Hematopoietic multipotent progenitor cell treated with erythropoietin and hydrocortisone succinate and interleukin-3 and kit ligand, for 6 days (in vitro differentiated cells): ENCODE measurements at places on chromosomes 1 and 21.

GRCh38 chr1:207910591-207911354 lies at the start of gene CD34:
Gene CD34, minus strand, starts transcription at chr1:207911125. Its CDS starts 45 bp downstream, at chr1:207911080.
- DNase-seq, result peak; percentile 51

DNA sequence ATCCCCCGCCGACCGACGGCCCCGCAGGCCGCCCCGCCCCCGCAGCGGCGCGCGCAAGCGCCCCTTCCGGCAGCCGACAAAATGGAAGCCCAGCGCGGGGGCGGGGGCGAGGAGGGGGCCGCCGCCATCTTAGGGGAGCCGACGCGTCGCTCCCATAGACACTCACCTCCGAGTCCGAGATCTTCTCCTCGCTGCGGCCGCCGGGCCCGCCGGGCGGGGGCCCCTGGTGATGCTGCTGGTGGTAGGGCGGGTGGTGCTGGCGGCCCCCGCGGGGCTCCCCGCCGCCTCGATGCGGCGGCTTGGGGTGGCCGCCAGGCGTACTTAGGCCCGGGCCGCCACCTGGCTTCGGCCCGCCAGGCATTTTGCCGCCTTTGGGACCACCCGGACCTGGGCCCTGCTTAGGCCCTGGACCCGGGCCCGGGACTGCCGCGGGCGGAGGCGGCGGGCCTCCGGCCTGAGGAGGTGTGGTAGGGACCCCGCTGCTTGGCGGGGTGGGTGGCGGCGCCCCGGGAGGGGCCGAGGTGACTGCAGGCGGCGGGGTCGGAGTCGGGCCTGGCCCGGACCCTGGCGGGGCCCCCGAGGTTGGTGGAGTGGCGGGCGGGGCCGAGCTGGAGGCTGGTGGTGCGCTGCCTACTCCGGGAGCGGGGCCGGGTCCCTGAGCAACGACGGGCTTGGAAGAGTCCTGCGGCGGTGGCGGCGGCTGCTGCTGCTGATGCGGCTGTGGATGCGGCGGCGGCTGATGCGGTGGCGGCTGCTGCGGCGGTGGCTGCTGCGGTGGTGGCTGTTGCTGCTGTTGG lies 691 bp downstream of the SFPQ start:
- DNase-seq, result peak; percentile 90

DNA sequence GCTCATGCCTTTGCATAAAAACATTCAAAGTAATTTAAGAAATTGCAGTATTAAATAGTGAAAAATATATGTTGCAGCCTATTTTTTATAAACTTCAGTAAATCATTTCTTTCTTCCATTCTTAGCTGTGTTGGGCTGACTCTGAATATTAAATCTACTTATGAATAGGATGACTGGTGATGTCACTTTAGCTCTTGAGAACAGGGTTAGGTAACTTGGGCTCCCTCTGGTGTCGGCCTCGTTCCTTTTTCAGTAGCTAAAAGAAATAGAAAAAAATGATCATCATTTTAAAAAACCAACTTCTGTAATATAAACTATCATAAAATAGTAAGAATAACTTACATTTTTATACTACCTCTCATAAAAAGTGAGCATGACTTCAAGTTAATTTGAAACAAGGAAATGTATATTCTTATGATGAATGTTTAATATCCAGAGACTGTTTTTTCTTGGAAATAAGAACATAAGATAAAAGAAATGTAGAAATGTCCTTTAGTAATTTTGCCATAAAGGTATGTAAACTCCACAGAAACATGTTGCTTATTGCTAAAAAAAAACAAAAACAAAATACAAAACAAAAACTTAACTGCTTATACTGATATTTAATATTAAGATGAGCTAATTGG lies 26.8 kb upstream of the NCAM2 start:
- DNase-seq, result peak; percentile 68

- no peak for DNase-seq
Observed at GRCh38 chr1:176745945-176746344, 283.0 kb downstream of the PAPPA2 start.

DNA sequence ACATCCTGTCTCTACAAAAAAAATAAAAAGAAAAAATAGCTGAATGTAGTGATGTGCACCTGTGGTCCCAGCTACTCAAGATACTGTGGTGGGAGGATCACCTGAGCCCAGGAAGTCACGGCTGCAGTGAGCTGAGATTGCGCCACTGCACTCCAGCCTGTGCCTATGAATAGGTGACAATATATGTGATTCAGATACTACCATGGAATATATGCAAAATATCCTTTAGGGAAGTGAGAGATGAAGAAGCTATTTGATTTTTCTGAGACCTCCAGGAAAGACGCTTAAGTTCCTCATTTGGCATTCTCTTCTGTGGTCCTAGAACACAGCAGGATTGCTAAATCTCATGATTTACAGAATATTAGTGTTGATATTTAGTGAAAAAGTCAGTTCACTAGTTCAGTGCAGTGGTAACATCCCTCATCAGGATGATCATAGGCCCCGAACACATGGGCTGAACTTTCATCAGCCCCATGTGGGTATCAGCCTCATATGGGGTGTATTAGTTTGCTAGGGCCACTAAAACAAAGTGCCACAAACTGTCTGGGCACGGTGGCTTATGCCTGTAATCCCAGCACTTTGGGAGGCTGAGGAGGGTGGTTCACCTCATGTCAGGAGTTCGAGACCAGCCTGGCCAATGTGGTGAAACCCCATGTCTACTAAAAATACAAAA lies 6.0 kb upstream of the VASH2 start:
- DNase-seq, result no peak

- no peak for DNase-seq
Observed at GRCh38 chr1:183101841-183102276, 78.6 kb downstream of the LAMC1 start.

DNA sequence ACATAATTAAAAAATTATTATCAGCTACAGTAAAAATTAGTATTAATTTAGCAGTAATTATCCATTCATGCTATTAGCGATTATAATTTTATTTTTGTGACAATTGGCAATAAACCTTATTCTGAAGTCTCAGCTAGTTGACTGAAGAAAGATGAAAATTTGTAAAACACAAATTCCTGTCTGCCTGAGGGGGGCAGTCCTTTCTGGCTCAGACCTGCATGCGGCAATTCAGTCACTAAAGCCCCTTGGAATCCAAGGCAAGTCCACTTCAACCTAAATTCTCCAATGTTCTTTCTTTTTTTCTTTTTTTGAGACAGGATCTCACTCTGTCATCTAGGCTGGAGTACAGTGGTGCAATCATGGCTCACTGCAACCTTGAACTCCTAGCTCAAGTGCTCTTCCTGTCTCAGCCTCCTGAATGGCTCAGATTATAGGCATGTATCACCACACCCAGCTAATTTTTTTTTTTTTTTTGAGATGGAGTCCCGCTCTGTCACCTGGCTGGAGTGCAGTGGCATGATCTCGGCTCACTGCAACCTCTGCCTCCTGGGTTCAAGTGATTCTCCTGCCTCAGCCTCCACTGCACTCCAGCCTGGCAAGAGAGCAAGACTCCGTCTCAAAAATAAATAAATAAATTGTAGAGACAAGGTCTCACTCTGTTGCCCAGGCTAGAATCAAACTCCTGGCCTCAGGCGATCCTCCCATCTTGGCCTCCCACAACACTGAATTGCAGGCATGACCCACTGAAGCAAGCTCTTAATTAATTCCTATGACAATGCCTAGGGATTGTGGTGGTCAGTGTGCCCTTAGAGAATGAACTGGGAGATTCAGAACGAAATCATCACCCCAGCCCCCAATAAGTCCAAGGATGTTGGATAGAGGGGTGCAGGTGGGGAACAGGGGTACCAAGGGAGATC lies 24.2 kb upstream of the ITPKB start:
- DNase-seq, result no peak

DNA sequence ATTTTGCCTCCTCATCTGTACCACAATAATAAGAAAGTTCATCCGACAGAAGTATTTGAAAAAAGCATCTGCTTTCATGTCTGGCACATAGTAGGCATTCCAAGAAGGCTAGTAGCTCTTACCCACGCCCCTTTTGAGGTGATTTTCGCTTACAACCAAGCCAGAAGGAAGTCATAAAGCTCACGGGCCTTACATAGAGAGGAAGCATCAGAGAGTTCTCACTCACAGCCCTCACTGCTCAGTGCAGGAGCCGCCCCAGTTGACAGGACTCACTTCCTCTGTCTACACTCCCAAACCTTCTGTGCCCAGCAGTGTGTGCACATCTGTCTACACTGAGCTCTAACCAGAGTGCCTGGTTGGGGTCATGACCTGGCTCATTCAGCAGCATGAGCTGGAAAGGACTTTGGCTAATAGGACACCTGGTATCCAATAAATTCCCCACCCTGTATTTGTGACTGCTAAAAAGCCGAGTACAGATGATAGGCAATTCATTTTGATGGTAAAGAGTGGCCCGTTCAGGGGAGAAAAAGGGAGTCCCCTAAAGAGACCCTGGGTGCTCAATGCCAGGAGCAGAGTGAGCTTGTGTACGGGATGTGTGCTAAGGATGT lies 36.8 kb upstream of the DUSP10 start:
- no peak for DNase-seq

GRCh38 chr1:230086151-230086550 lies 19.1 kb downstream of the GALNT2 start:
- DNase-seq, result no peak

- DNase-seq, result peak; percentile 52
Observed at GRCh38 chr21:45923146-45923545, 58.4 kb upstream of the COL6A1 start.

- DNase-seq, result no peak
Observed at GRCh38 chr1:211194826-211195225, 60.9 kb upstream of the KCNH1 start.

- DNase-seq, result peak; percentile 72
Observed at GRCh38 chr21:36854391-36854790, 112.1 kb downstream of the HLCS start.
